MG63 (cell line): ENCODE measurements at places on chromosomes 2 and 18. TPM values are rescaled to one million over a fixed set of nuclear protein-coding genes. Genes with fewer than 3 reads are reported as not detected.

GRCh38 chr2:41167014-41167413, 715.1 kb upstream of the SLC8A1 start:
- no peak for DNase-seq

- no peak for DNase-seq
Measured at GRCh38 chr2:44053456-44053855, 57.7 kb upstream of the LRPPRC start.

DNA sequence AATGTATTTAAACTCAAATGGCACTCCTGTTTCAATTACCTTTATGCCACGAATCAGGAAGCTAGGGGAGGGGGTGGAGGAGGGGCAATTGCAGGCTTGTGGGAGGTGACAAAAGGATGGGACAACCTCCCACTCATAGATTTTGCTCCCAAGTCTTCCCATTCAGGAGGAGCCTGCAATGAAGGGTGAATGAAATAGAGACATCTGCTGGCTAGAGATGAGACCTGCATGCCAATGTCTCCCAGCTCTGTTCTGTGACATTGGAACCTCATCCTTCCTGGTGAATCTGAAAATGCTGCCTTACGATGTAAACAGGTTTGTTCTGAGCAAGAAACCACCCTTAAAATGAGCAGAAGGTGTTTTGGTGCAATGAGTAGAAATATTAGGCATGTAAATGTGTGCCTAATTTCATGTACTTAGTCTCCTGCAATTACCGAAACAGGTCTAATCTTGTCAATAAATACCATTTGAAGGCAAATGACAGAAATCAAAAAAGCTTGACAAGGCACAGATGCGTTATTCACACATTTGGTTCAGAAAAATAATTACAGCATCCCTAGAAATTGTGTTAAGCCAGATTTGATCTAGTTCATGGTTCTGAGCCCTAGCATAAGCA, 2.7 kb upstream of the PID1 start:
- DNase-seq, result peak; percentile 50

DNA sequence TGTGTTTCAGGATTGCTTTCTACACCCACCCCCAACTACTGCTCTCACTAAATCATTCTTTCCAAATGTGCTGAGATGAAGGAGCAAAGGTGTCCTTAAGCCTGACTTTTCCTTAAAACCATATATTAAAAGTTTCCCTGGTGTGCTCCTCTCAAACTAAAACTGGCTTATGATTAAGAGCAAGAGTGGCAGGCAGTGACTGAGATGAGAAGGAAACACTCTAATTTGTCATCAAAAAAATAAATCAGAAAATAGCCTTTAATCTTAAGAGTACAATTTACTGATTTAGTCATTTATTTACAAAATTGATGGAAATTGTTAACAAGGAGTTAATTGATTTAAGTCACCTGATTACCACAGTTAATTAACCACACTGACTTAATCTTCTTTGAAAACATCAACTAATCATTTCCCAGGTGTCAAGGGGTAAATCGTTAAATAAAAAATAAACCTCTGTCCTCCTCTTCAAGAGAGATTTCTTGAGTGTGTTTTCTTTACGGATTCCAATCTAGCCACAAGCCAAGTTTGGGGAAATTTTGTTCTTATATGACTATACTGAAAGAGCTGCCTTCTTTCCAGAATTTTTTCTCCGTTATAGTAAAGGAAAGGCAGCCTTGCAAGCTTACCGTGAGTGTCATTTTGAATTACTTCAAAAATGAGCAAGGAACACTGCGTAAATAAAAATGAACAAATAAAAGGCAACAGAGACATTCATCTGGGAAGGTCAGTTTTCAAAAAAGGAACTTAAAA, 17.4 kb downstream of the LRP2 start:
- no peak for DNase-seq

ARL4C gene
- total RNA-seq, result 0.91 and 1.8 TPM in 2 replicates

FRZB gene
- not detected in 2 replicates for total RNA-seq

GRCh38 chr2:188050726-188051125, 240.9 kb upstream of the GULP1 start:
- DNase-seq, result no peak

MARCHF4 gene
- 0.03 and 0.12 TPM in 2 replicates for total RNA-seq

DNA sequence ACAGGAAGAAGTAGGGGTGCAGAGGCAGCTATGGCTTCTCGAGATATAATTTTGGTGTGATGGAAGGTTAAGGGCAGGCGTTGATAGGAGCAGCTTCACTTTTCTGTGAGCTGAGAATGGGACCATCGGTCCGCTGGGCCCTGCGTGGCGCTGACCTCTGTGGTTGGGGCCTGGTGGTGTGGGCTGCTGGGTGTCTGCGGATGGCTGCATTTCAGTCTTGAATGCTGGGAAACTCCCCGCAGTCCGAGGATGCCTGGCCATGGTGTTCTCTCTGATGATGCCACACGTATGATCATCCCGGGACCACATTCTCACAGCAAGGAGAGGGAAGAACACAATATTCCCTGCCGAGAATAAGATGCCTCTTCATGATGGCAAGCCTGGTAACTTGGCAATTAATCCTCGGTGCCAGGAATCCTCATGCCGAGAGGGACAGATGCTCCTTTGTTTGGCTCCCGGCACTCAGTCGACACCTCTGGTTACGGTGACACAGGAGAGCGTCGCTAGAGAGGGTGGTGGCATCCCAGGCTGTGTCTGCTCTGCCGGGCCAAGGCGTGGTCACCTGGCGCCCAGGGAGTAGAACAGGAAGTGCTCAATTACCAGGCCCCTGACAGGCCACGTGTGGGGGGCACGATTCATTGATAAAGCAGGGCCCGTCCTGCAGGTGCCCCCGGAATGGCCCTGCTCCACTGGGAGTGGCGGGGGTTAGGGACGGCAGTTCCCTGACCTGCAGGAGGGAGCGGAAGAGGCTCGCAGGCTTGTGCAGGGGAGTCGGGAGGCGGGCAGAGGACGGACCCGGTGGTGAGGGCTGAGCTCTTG, 119.4 kb upstream of the CTDP1 start:
- DNase-seq, result no peak
